ENCODE measurements at places on chromosomes 6 and 20.

- no peak for DNase-seq
Measured at GRCh38 chr20:49384437-49385434, 97.7 kb downstream of the KCNB1 start.

DNA sequence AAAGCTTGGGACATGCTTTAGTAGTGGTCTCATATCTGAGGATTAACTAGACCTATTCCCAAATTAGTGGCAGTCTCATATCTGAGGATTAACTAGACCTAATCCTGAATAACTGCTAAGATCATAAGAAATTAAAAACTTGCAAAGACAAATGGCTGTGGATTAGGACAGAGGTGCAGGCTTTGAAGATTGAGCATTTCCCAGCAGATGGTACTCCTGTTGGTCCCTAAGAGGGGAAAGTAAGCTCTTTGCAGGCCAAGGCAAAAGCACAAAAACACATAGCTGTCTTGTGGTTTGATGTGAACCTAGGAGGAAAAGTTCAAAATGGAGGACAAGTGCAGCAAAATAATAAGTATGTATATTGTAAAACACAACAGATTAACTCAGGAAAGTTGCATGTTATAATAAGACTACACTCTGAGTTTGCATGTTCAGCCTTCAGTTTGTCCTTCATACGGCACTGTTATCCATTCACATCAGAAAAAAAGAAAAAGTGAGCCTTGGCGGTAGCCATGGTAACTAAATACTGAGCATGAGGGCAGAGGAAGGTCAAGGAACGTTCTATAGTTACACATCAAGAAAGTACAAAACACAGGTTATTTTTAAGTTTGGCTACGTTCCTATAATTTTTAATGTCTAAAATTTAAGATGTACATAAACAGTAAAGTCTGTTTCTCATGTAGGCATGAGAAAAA lies 62.8 kb downstream of the FILIP1 start:
- no peak for DNase-seq

GRCh38 chr6:39339868-39340550 lies 17.5 kb upstream of the KCNK16 start:
- no peak for DNase-seq

- DNase-seq: no peak
Measured at GRCh38 chr6:43303751-43304331, 4.8 kb downstream of the CRIP3 start.

DNA sequence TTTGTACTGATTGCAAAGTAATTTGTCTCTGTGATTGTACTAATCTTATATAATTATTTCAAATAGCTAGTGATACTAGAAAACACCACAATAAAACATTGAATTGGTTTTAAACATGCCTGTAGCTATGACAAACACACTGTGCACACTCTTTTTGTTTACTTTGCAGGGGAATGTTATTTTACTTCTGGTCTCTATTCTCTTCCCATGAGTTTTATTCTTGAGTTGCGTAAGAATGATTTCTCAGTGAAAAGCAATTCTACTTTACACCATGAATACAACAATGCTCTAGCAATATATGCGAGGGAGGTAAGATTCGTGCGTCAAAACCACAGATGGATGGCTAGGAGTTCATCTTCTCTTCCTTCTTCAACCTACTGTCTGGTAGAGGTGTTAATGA lies 68.4 kb upstream of the PHACTR1 start:
- DNase-seq: no peak

DNA sequence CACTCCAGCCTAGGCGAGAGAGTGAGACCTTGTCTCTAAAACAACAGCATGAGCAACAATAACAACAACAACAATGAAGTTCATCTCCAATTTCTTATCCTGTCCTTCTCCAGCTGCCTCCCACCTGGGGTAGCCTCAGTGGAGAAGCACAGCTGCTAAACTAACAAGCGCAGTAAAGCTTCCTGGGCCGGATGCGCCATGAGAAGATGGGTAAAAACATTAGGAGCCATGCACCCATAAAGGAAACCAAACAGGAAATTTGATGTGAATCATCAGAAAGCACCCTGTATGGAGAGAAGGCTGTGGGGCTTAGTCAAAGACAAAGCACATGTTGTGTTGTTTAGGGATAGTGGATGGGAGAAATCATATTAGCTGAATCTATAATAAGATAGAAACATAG lies 61.1 kb upstream of the CCN6 start:
- DNase-seq: peak; percentile 13

DNA sequence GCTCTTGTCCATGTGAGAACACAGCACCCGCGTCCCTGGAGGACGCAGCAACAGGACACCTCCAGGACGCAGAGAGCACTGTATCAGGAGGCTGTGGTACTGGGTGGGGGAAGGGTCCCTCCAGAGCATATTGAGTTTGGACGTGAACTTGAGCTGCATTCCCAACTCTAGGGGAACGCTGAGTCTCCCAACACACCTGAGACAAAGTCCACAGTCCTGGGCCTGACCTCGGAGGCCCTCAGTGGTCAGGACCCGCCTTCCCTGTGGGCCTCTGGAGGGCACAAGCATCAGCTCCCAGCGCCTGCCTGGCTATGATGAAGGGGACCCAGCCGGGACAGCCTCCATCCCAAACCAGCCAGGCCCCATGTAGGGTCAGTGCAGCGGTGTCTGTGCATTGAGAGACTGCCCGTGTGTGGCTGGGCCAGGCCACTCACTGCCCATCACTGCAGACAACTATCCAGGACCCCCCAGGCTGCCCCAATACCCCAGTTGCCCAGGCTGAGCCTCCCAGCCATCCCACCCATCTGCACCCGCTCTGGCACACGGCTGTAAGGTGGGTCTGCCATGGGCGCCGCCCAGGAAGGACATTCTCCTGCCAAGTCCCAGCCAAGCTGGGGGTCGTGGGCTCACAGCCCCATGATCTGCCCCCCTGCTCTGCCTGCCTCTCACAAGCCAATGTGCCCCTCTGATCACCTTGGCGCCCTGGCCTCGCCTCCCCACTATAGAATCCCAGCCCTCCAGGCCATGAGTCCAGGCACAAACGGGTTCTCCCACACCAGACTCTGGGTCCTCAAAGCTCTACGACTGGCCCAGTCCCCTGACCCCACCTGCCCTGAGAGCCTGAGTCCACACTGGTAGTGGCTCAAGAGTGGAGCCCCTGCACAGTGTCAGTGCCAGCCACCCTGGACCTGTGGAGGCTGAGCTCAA lies 115.7 kb downstream of the TAF4 start:
- DNase-seq: no peak

DNA sequence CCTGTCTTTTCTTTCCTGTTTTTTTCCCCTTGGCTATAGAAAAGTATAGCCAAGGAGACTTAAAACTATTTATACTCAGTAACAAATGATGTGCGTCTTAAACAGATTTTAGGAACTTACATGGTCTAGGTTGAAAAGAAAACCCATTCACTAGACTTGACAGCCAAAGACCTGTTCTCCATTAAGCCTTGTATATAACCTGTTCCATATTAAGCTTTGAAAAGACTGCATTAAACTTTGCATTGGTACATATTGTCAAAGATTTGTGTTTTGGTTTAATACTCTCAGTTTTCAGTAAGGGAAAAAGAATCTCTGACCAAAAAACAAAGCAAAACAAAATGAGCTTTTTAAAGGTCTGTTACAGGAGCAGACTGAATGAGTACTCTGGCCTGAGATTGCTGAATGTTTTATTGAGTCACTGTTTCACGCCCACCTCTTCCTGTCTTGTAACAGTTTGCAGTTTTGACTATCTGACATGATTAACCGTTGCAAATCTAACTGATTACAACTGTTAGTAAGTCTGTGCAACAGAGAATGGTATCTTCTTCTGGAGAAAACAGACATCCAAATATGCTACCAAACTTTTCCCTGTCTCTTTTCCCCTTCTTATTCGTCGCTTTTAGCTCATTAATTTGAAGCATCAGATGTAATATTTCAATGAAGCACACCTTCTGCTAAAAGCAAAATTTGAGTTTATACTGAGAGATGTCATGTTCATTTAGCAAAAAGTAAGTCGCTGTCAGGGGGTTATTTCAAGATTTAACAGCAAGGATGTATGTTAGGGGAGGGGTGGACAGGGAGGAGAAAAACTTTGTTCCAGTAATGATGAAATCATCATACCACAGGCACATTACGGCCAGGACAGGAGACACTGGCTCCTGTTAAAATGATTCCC lies 59.1 kb upstream of the SUPT3H start:
- no peak for DNase-seq

GRCh38 chr6:7909323-7910276 lies 988 bp downstream of the TXNDC5 start:
- DNase-seq: peak; percentile 76

- no peak for DNase-seq
Measured at GRCh38 chr20:64166721-64167615, 2.7 kb downstream of the MYT1 start.

- DNase-seq: no peak
Measured at GRCh38 chr6:168967281-168967925, 286.2 kb downstream of the THBS2 start.

GRCh38 chr6:127585123-127585522 lies 8.1 kb downstream of the C6orf58 start:
- no peak for DNase-seq

- DNase-seq: no peak
Measured at GRCh38 chr6:163338671-163339405, 75.7 kb upstream of the QKI start.

GRCh38 chr6:14108571-14109410 lies 8.8 kb upstream of the CD83 start:
- DNase-seq: no peak

GRCh38 chr6:73556836-73557235 lies 36.0 kb upstream of the EEF1A1 start:
- DNase-seq: no peak

GRCh38 chr6:121651420-121651819 lies 216.0 kb downstream of the GJA1 start:
- no peak for DNase-seq

DNA sequence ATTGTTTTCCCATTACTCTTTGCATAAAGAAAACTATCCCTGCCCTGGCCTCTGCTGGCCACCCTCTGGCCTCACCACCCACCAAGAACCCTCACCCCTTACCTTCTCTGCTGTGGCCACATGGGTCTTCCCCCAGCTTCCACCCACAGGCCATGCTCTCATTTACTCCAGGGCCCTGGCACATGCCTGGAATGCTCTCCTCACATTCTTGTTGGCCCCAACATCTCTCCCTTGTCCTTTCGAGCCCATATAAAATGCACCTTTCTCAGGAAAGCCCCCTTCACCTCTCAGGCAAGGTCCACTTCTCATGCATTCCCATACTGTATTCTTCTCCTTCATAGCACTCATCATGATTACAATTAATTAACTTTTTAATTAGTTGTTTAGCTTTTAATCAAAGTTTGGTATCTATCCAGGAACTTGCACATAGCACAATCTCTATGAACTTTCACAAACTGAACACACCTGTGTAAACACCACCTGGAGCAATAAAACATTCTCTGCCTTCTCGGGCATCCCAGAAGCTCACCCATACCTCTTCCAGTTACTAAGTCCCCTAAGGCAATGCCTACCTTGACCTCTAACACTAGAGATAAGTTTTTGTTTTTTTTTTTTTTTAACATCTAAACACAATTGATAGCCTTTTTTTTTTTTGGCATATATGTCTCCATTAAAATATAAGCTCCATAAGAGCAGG lies 617.2 kb downstream of the PTPRT start:
- DNase-seq: no peak

- DNase-seq: no peak
Measured at GRCh38 chr6:157223021-157223430, 100.3 kb downstream of the TMEM242 start.

GRCh38 chr6:169391473-169392071 lies 137.9 kb upstream of the THBS2 start:
- DNase-seq: no peak

DNA sequence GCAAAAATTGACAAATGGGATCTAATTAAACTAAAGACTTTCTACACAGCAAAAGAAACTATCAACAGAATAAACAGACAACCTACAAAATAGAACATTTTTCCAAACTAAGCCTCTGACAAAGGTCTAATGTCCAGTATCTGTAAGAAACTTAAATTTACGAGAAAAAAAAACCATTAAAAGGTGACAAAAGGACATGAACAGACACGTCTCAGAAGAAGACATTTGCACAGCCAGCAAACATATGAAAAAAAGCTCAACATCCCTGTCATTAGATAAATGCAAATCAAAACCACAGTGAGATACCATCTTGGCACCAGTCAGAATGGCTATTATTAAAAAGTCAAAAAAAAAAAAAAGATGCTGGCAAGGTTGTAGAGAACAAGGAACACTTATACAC lies 70.6 kb upstream of the GRIK2 start:
- no peak for DNase-seq
